ENCODE measurements at places on chromosomes 3 and 15.

DNA sequence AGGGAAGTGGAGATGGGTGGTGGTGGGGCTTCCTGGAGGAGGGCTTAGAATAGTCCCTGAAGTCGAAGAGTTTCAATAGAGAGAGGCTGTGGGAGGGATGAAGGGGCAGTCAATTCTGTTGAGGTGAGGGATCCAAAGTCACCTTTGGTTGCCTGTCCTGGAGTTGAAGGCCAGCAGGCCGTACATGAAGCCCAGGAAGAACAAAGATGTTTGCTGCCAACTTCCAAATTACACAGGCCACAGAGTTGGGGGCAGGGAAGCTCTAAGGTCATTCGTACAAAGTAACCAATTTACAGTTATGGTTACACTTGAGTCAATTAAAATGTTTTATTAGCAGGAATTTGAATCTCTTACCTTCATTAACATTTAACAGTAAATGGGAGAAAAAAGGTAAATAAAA lies 77.9 kb downstream of the FOXB1 start:
- DNase-seq = no peak

GRCh38 chr3:126459111-126459762 lies 16.5 kb downstream of the ZXDC start:
- no peak for DNase-seq

DNA sequence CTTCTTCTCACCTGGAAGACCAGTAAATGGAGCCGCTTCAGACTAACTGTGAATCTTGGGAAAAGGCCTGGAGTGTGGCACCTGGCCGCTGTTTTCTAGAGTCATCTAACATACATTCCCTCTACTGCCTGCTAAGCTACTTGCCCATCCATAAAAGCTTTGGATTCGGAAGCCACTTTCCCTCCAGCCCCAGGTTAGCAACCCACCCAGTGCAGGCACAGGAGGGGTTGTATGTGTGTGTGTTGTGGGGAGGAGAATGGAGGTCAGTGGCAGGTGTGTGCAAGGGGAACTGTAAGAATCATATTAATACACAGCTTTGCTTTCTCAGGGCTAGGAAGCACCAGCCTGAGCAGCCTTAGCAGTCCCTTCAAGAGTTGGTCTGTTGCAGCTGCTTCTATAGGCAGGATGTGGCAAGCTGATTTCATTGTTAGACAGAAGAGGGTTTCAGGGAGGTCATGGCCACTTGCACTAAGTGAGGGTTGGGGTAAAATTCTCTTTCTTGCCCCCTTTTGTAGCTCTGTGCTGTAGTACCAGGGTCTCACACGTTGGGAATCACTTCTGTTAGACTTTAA lies 8.9 kb downstream of the NSUN3 start:
- no peak for DNase-seq

GRCh38 chr3:45659661-45660566 lies 29.3 kb upstream of the SACM1L start:
- DNase-seq = peak; percentile 58

DNA sequence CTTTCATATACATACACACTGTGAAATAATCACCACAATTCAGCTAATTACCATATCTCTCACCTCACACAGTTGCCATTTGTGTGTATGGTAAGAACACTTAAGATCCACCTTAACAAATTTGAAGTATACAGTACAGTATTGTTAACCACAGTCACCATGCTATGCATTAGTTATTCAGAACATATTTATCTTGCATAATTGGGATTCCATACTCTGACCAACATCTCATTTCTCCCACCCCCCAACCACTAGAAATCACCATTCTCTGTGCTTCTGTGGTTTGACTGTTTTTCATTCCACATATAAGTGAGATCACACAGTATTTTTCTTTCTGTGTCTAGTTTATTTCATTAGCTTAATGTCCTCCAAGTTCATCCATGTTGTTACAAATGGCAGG lies 247.7 kb upstream of the CTNNB1 start:
- no peak for DNase-seq

DNA sequence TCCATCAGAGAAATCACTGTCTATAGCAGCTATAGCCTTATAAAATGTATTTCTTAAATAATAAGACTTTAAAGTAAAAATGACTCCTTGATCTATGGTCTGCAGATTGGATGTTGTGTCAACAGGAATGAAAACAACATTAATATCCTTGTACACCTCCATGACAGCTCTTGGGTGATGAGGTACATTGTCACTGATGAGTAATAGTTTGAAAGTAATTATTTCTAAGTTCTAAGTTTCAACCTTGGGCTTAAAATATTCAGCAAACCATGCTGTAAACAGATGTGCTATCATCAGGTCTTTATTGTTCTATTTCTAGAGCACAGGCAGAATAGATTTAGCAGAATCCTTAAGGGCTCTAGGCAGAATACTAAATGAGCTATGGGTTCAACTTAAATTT lies 568.2 kb upstream of the BCHE start:
- no peak for DNase-seq

DNA sequence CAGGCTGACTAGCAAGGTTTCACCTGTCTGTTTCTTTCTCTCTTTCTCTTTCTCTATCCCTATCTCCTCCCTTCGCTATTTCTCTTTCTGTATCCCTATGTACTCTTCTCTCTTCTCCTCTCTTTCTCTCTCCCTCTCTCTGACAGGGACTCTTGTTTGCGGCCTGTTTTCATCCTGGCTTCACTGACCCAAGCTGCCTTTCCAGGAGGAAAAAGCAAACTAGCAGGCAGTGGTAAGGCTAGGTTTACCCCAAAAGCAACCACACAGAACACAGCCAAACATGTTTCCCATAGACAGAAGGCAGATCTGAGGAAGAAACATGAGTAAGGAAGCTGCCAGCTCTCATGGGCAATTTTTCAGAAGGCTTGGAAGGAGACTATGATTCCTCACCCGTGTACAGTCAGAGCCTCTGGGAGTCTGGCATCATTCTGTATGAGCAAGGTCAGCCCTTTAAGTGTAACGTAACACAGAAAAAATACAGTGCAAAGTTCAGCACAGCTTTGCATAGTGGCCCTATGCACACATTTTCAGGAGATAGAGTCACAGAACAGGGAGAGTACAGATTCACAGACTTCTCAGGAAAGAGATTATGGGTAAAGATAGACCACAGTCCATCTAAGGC lies 61.0 kb downstream of the OCA2 start:
- no peak for DNase-seq

- DNase-seq = no peak
Observed at GRCh38 chr3:18951333-18951732, 197.0 kb upstream of the KCNH8 start.

DNA sequence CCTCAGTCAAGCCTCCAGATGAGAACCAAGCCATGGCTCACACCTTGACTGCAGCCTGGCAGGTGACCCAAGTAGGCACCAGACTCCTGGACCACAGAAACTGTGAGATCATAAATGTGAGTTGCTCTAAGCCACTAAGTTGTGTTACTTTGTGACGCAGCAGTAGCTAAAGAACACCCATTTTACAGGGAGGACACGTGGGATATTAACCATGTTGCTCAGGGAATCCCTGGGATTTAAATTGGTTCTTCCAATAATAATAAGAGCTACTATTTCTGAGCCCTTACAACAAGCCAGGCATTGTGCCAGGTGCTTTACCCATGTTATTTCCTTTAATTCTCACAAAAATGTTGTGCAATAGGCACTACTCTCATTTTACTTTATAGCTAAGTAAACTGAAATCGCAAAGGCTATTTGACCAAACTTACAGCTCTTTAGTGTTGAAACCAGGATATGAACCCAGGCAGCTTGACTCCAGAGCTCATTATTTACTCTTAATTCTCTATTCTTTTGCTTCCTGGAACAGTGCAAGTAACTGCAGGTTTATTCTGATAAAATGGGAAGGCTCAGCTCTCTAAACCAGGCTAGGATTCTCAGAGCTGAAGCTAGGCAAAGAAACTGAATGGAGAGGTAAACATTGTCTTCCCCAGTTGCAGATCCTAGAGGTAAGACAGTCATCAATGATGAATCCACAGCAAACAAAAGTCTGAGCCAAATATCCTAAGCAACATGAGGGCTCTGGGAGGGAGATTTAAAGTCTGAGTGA lies 294.4 kb downstream of the KBTBD8 start:
- DNase-seq = no peak

DNA sequence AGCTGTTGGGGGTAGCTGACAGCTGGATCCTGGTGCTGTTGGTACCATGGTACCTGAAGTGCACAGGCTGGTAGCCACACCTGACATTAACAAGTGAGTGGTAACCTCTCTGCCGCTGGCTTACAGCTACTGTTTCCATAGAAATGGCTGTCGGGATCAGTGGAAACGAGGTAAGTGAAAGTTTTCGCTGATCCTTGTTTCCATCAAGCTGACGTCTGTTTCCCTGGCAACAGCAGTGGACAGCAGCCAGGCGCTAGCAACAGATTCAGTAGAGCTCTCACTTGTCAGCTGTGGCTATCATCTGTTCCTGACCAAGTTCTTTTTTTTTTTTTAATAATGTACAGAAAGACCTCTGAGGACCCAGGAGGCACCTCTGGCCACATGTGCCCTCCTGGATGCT lies 166.2 kb downstream of the CHDH start:
- no peak for DNase-seq

- DNase-seq = peak; percentile 70
Observed at GRCh38 chr3:100089812-100090668, 24.3 kb downstream of the FILIP1L start.

GRCh38 chr3:44476181-44476611 lies 1.3 kb downstream of the ZNF445 start:
- peak; percentile 36 for DNase-seq

- DNase-seq = peak; percentile 81
Observed at GRCh38 chr3:183554377-183554776, 1.1 kb downstream of the KLHL6 start.

- DNase-seq = no peak
Observed at GRCh38 chr3:111737047-111737705, 121.9 kb upstream of the PHLDB2 start.

GRCh38 chr3:111694471-111694870 lies 99.3 kb upstream of the ZBED2 start:
- no peak for DNase-seq

DNA sequence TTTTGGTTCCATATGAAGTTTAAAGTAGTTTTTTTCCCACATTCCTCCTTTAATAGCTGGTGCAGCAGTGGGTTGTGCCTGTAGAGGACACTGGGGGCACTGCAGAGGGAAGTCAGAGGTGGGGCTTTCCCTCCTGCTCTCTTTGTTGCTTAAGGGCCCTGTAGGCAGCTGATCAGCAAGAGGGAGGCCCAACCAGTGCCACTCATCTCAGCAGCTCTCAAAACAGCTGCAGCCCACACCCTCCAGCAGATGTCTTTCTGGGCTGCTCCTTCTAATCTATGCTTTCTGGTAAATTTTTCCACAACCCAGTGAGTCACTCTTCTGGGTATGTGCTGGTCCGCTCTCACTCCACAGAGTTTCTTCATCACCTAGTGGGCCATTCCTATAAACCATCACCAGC lies 263.8 kb downstream of the FEZF2 start:
- no peak for DNase-seq

DNA sequence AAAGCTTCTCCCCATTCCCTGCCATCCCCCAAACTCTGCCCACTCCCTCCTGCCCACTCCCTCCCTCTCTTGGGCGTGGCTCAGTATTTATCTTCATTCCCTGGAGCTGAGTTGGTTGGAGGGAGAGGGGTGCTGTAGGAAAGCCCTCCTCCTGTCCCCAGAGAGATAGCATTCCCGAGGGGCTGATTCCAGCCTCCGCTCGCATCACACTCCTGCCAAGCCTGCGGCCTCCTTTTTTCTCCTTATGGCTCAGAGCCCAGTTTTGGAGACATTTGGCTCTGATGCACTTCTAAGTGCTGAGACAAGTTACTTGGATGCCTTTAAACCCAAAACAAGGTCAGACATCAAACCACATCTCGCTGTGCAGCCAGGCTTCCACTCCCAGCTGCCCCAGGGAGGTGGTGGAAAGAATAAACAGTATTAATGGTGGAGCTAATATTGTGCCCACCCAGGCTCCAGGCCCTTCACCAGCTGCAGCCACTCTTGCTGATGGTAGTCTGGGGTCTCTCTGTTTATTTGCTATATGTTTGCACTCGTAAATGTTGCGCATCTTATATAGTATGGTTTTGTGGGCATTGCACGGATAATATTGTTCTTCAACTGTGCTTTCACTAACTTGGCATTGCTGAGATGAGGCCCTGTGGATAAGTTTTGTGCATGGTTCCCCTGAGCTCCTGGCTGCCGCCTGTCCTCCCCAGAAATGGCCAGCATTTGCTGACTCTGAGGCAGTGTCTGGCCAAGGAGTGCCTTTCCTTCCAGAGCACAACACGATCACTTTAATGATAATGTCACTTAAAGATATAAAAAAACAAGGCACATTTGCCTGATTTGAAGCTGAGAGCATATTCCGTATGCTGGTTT lies 157.2 kb downstream of the LRRC28 start:
- DNase-seq = no peak

GRCh38 chr3:164040991-164041390 lies 1037.3 kb downstream of the SI start:
- DNase-seq = no peak

GRCh38 chr3:169044331-169045113 lies 619.0 kb downstream of the MECOM start:
- DNase-seq = no peak

DNA sequence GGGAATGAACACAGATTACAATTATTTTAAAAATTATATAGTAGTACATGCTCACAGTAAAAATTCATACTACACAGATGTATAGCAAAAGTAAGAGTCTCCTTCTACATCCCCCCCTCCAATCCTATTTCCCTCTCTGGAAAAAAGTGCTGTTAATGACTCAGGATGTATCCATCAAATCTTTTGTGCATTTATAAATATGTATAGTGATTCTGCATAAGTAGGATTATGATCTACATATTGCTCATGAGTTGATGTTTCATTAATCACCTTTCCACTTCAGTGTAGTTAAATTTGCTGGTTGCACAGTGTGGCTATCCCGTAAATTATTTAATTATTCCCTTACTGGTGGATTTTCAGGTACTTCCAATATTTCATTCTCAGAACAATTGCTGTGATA lies 25.3 kb downstream of the ARL14 start:
- no peak for DNase-seq

DNA sequence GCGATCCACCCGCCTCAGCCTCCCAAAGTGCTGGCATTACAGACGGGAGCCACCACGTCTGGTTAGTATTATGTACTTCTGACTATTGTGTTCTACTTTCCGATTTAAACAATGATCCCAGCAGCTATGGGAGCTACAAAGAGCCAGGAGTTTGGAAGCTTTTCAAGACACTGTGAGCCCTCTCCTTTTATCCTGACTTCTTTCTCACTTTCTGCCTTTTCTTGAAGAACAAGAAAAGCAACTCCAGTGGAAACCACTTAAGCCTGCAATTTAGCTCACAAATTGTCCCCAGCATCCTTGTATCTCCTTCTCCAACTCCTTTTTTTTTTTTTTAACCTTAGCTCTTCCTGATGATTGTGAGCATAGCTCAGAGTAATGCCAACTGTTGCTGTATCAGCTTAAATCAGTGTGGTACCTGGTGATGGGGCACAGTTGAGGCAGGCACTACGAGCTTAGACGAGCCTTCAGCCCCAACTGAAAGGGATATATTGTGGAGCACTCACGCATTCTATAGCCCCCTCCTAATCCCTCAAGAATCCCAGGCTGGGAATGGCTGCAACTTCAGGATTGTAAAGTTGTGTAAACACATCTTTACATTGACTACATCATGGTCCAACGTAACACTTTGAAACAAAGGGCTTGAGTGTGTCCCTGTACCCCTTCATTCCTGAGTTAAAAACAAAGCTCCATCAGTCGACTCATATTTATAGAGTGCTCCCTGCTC lies 677.0 kb downstream of the FHIT start:
- no peak for DNase-seq
